Chondrocyte (in vitro differentiated cells): ENCODE measurements at places on chromosomes 3 and 15.

DNA sequence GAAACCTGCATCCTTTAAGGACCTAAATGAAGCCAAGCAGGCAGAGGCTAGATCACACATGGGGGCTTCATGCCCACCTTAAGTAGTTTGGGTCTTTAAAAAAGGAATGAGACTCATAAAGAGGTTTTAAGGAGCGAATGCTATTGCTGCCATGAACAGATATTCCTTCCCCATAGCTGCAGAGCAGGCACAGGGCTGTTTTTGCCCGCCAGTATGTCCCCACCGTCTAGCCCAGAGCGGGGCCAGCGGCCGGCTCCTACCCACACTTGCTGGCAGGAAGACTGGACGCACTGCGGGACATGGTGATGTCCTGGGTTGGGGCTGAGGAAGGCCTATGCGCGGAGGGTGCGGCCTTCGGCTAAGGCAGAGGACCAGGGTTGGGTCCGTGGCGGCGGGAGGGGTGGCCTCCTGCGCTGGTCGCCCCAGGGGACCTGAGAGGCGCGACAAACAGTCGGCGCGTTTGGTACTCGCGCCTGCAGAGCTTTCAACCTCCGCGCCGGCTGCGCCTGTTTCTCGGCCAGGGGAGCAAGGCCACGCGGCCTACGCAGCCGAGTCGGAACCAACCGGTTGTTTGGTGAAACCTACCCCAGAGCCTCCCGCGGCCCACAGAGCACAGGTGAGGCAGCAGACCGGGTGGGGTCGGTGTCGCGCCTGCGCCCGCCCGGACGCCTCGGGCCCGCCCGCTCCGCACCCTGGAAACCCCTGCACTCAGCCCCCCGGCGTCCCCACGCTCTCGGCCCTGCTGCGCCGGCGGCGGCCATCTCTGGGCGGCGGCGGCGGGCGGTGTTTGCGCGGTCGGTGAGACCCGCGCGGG, at the start of gene FAIM:
Gene FAIM (plus strand): TSS at position 450 of the 814 bp plus-strand sequence. CDS start 10,956 bp downstream, outside the sequence.
- DNase-seq = peak; percentile 90

DNA sequence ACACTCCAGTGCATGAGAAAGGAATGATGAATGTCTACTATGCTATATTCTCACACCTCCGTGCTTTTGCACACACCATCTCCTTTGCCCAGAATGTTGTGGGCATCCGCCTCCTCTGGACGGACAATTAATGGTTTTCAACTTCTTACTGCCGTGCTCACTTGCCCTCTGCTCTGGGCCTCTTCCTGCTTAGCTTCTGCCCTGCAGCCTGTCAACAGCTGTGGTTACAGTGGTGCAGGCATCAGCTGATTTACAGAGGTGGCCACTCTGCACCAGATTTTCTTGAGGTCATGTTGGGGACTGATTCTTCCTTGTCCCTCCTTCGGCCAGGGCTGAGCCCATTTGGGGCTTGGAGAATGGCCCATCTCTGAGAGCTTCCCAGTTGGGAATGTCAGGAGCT, 56.5 kb upstream of the TMEM115 start:
- DNase-seq = no peak

- DNase-seq = no peak
Measured at GRCh38 chr15:40633178-40633577, 39.1 kb downstream of the KNL1 start.

DNA sequence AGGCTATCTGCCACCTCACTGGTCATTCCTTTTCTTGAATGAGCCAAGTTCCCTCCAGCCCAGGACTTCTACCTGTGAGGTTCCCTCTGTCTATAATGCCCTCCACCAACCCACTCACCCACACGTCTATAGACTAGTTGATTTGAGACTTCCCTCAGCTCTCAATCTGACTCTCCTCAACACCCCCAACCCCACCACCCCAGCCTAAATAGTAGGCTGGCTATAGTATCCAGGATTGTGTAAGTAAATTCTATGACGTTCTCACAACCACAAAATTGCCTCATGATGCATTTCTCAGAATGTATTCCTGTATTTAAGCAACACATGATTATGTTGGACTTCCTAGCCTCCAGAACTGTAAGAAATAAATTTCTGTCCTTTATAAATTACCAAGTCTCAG, 2.2 kb downstream of the PLSCR1 start:
- no peak for DNase-seq

GRCh38 chr3:136105044-136105443, 91.1 kb downstream of the MSL2 start:
- DNase-seq = no peak

DNA sequence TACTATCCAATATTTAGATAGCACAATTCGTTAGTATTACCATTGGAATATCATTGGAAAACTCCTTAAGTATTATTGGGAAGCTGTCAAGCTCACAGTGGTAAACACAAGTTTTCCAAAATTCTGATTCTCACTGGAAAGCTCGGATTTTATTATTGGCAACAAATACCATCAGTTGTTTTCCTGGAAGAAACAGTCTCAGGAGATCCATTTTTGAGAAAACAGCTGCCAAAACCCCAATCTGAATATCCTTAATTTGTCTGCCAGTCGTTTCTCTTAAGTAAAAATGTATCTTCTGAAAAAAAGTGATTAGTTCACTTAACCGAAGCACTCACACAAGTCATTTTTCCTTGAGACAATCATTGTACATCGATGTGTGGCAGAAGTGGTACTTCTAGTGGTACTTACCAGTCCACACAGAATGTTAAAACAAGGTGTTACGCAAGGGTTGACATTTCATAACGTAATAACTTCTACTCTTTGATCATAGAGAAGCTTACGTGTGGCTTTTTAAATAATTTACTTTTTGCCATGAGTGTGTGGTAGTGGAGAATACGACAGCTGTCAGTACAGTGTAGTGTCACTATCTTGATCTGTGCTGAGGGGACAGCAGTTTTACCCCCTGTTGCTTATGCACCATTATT, 74.9 kb downstream of the FAM43A start:
- DNase-seq = no peak

DNA sequence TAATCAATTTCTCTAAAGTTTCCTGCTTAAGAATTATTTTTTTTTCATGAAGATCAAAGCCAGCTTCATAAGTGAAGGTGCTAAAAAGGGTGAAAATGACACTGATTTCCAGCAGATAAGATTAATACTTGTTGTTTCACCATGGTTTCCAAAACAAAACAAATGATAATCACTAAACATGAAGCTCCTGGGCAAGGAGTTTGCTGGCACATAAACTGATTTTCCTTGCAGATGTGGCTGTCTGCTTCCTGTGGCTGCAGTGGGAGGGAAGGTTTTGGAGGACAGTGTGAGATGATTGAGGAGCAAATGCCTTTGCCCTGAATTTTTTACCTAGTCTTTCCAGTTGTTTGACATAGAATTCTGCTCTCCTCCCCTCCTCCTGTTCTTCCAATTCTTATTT, 228.8 kb downstream of the DIPK2A start:
- DNase-seq = no peak

- DNase-seq = no peak
Measured at GRCh38 chr3:29649815-29650547, 369.1 kb downstream of the RBMS3 start.

DNA sequence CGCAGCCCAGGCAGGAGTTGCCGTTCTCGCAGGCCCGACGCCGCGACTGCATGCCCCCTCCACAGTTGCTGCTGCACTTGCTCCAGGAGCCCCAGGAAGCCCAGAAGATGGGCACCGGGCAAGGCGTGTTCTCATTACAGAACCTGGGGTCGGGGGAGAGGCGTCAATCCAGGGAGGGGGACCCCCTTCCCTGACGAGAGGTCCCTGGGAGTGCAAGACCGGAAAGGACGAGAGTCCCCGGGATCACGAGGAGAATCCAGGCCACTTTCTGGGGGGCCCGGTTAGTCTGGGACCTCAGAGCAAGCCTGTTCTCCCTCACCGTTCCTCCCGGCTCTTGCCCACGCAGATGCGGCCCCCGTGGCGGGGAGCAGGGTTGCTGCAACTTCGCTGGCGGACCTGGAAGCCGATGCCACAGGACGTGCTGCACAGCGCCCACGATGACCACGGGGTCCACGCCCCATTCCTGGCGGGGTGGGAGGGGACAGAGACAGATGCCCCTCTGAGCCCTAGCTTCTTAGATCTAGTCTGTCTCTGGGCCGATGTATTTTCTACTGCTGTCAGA, 113.9 kb downstream of the SEMA5B start:
- no peak for DNase-seq
